ENCODE measurements at places on chromosomes 4 and X.

- no peak for DNase-seq
Observed at GRCh38 chr4:90293320-90293719, 166.1 kb downstream of the CCSER1 start.

DNA sequence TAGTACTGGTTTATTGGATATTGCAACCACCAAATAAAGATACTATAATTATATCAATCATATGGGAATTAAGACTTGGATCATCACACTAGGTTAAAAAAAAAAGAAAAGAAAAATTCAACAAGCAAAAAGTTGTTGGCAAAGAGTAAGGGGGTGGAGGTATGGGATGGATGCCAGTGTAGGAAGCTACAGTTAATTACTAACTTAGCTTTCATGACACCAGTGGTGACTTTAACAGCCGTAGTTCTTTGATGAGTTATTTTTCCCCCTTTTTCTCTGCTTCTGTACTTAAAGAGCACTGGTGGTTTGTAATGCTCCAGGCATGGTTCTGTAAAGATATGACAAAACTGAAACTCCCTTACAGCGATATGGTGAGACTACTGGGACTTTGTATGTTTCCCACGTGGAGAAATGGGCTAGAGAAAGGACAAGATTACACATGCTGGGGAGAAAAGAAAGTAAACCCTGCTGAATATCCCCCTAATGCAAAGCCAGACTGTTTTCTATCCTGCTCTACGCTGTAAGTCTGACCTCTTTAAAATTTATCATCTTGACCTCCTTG, 210.8 kb downstream of the SPOCK3 start:
- no peak for DNase-seq

DNA sequence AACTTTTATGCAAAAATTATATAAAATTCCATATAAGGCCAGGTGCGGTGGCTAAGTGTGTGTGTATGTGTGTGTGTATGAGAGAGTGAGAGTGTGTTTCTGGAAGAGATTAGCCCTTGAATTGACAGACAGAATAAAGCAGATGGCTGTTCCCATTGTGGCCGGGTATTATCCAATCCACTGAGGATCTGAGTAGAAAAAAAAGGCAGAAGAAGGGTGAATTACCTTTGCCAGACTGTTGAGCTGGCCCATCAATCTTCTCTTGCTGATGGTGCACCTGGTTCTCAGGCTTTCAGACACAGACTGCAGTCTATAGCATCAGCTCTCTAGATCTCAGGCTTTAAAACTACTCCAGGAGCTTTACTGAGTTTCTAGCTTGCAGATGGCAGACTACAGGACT, 92.2 kb upstream of the SLIT2 start:
- no peak for DNase-seq

- no peak for DNase-seq
Observed at GRCh38 chrX:17854531-17854930, 6.6 kb downstream of the RAI2 start.

- DNase-seq, result no peak
Observed at GRCh38 chr4:127045861-127046260, 586.9 kb upstream of the INTU start.

DNA sequence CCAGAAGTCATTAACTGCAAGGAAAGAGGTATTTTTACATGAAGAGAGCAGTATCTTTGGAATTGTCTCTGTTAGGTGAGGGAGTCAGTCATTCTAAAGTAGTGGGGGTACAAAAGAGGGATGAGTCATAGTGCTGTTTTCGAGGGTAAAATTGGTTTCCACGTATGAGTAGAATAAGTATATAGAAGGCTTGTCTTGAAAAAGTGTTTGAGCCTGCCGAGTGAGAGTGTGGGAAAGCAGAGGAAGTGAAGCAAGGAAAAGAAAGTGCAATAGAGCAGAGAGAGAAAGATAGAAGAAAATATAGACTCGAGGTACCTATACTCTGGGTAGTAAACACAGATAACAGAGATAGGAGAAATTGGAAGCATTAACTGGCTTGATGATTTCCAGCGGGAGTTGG, 696.4 kb downstream of the DMD start:
- no peak for DNase-seq

GRCh38 chr4:52982255-52982945, 120.3 kb downstream of the RASL11B start:
- DNase-seq, result no peak

- DNase-seq, result peak; percentile 41
Observed at GRCh38 chr4:2252530-2253091, 9.3 kb downstream of the MXD4 start.

DNA sequence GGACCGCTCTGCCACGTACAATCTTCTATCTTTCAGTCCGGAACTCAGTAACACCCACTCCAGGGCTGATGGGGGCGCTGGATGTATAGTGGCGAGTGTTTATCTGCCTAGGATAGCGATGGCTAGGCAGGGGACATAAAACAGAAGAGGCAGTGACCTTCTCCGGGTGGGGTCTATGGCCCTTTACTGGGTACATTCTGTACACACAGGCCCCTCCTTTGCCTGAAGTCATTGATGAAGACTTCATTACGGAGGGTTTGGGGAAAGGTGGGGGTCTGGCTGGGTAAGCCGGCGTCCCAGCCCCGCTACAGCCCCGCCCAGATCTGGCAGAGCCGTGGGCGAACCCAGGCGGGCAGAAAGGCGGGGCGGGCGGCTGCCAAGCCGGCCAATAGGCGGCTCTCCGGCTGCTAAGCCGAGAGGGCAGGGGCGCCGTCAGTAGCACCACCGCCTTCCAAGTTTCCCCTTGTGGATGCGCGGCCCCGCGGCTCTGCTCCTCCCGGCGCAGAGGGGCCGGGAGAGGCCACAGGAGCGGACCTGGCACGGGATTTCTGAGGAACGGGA, at the start of gene CHST7:
Gene CHST7 (plus strand): TSS at position 435 of the 561 bp plus-strand sequence. CDS start 167 bp downstream, outside the sequence.
- peak; percentile 79 for DNase-seq

DNA sequence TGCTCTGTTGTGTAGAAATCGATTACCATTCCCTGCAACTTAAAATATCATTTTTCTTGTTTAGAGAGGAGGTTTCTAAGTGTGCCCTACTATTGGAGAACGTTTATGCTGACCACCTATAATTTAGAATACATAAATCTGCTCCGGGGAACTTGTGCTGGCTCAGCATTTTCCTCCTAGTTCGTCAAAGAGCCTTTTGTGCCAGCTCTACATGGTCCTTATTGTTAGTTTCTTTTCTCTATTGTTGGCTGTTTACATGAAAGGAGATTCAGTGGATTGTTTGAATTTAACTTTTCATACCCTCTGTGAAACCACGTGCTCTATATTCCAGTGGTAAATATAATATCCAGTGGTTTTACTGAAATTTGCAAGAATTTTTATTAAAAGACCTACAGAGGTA, 53.4 kb upstream of the ATP8A1 start:
- no peak for DNase-seq

DNA sequence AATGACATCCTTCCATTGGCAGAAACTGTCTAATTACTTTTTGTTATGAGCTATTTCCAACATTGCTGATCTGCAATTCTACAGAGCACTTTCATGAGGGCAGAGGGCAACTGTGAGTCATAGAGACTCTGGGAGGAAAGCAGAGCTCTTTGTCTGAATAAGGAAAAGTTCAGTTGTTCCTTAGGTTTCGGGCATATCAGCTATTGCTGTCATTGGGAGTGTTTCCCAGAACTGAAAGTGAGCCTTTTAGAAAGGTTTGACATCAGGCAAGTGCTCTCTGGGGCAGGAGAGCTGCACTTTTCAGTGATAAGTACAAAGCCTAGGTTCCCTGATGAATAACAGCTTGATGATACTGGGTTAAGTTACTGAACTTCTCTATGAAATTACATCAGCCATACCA, 119.2 kb upstream of the EDNRA start:
- peak; percentile 50 for DNase-seq

All from aorta (tissue), 5 donors.